ENCODE measurements at places on chromosomes 2 and 18.

DNA sequence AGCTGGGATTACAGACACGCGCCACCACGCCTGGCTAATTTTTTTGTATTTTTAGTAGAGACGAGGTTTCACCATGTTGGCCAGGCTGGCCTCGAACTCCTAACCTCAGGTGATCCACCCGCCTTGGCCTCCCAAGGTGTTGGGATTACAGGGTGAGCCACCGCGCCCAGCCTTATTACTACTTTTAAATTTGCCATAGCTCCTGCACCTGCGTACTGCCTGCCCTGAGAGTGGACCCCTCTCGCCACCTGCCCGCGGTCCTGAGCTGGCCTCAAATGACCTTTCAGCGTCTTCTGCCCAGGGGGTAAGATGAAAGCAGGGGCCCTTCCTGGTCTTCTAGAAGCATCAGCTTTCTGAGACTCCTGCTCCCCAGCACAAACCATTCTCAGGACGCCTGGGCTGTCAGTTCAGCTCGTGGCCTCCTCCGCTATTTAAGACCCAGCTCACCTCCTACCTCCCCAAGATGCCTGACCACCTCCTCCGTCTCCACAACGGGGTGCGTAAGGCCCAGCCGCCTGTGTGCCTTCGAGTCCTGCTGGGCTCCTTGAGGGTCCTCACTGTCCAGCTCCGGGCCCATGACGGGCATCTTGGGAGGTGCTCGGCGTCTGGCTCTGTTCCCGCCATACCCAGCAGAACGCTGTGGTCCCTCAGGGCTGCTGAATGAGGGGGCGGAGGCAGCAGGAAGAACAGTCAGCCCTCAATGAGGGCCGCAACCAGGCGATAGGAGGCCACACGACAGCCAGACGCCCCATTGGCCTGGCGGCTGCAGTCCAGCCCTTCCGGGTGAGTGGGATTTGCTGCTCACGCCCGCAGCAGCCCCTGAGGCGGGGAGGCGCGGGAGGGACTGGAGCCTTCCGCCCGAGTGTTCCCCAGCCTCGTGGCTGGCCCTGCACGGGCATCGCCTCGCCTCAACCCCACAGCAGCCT is 266.6 kb downstream of the TFCP2L1 start:
- H3K4me3 ChIP-seq: no peak overlapping the region
- H3K27ac ChIP-seq: no peak overlapping the region
- H3K27me3 ChIP-seq: peaks cover 4% of the 10 kb centered on the region
- H3K4me1 ChIP-seq: no peaks in the 10 kb centered on the region
- H3K36me3 ChIP-seq: no peaks in the 10 kb centered on the region

DNA sequence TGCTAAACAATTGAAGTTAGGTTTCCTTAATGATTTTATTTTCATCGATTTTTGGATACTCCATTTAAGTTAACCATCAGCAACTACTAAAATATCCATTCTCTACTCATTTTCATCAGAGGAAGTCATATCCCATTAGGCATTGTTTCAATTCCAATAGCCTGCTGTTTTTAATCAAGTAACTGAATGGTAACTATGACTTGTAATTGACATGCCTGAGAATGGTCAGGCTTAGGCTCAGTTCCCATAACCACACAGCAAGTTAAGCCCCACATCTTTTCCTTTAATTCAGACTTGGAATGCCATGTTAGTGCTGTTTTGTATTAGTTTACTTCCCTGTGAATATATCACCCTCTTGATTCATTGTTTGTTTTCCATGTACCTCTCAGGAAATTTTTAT is 398.8 kb downstream of the ARHGAP15 start:
- H3K4me1 ChIP-seq: peaks cover 4% of the 10 kb centered on the region
- H3K27me3 ChIP-seq: no peaks in the 10 kb centered on the region
- H3K27ac ChIP-seq: no peak overlapping the region
- DNase-seq: no peak
- no peaks in the 10 kb centered on the region for H3K36me3 ChIP-seq

DNA sequence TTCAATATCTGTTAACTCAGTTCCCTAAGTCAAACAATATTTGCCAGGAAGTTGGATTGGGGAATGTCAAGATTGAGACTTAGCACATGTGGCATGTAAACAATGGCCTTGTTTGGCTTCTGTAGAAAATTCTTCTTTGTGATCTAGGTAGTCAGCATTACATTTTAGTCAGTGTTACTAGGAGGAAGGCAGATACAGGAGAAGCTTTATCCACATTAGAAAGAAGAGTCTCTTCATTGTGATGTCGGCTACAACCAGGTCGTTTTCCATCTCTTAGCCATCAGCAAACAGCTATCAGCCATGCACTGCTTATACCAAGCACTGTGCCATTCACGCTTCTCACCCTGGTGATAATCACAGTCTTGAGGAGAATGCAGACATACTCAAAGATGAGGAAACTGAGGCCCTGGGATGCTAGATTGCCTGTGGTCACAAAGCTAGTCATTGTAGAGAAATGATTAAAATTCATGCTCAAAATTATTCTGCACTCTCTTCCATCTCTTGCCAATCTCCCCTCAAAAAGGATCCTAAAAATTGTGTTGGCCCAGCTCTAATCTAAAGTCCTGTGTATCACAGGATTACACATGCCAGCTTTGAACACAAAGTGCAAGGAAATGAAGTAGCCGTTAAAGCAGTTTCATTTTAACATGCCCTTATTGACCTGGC is 3.2 kb downstream of the GALNT5 start:
- no peaks in the 10 kb centered on the region for H3K36me3 ChIP-seq
- H3K4me1 ChIP-seq: peaks cover 12% of the 10 kb centered on the region
- no peak for DNase-seq
- no peaks in the 10 kb centered on the region for H3K27me3 ChIP-seq
- H3K4me3 ChIP-seq: no peak overlapping the region

GRCh38 chr2:187709065-187709464 is 154.8 kb upstream of the TFPI start:
- no peak overlapping the region for H3K4me3 ChIP-seq
- no peak overlapping the region for H3K27ac ChIP-seq
- no peak for DNase-seq
- no peaks in the 10 kb centered on the region for H3K36me3 ChIP-seq
- peaks cover 2% of the 10 kb centered on the region for H3K27me3 ChIP-seq
- H3K4me1 ChIP-seq: peaks cover 3% of the 10 kb centered on the region

- no peak overlapping the region for H3K27ac ChIP-seq
- peaks cover 24% of the 10 kb centered on the region for H3K4me1 ChIP-seq
- no peak overlapping the region for H3K4me3 ChIP-seq
- peaks cover 1% of the 10 kb centered on the region for H3K27me3 ChIP-seq
Observed at GRCh38 chr2:234690569-234691213, 193.8 kb upstream of the ARL4C start.

DNA sequence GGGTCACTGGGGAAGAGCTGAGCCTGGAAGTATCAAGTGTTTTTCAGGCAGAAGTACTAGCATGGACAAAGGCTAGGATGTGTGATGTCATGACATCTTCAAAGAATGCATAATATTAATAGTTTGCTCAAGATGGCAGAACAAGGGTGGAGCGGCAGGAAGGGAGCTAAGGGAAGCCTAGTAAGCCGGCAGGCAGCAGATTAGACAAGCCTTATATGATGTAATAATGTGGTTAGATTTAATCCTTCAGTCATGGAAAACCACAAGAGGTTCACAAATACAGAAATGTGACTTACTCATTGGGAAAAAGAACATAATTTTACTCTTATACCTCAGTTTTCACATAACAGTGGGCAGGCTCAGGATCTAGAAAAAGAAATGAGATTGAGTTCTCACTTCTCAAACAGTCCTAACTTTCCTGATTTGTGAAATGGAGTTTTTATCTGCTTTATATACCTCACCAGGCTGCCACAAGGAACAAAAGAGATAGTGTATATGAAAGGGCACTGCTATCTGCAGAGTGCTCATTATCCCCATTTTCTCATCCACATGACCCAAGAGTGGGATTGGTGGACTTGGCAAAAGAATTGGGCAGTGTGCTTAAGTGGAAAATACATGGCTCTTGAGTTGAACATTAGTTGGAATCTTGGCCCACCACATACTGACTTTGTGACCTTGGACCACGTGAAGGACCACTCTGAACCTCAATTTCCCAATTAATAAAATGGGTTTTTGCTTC is 89.1 kb upstream of the LHCGR start:
- H3K4me1 ChIP-seq: peaks cover 5% of the 10 kb centered on the region
- no peaks in the 10 kb centered on the region for H3K27me3 ChIP-seq
- no peak for DNase-seq
- no peak overlapping the region for H3K4me3 ChIP-seq

- H3K27me3 ChIP-seq: no peaks in the 10 kb centered on the region
- peaks cover 12% of the 10 kb centered on the region for H3K4me1 ChIP-seq
- no peak for DNase-seq
- H3K36me3 ChIP-seq: no peaks in the 10 kb centered on the region
- no peak overlapping the region for H3K4me3 ChIP-seq
Observed at GRCh38 chr2:157258520-157259326, 1.2 kb downstream of the GALNT5 start.

- peaks cover 21% of the 10 kb centered on the region for H3K27me3 ChIP-seq
- no peak for DNase-seq
- H3K27ac ChIP-seq: no peak overlapping the region
- peaks cover 4% of the 10 kb centered on the region for H3K36me3 ChIP-seq
Observed at GRCh38 chr2:15650616-15651366, 59.1 kb downstream of the DDX1 start.

DNA sequence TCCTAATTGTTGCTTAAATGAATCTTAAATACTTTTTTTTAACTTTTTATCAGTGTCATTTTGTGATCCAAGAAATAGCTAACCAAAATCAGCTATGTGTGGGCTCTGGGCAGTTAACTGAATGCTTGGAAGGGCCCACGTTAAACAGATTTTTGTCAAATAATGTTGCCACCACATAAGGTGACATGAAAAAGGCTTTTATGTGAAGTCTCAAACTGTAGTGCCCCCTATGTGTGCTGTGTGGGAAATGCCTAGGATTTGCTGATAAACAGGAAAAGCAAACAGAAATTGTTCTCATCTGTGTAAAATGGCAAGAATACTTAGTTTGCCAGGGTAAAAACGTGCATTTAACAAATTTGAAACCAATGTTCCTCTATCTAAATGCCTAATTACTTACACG is 242.2 kb downstream of the ZNF516 start:
- peak; percentile 43 for DNase-seq
- H3K4me1 ChIP-seq: no peaks in the 10 kb centered on the region
- no peak overlapping the region for H3K4me3 ChIP-seq
- H3K27ac ChIP-seq: no peak overlapping the region
- H3K27me3 ChIP-seq: no peaks in the 10 kb centered on the region
- no peaks in the 10 kb centered on the region for H3K36me3 ChIP-seq

DNA sequence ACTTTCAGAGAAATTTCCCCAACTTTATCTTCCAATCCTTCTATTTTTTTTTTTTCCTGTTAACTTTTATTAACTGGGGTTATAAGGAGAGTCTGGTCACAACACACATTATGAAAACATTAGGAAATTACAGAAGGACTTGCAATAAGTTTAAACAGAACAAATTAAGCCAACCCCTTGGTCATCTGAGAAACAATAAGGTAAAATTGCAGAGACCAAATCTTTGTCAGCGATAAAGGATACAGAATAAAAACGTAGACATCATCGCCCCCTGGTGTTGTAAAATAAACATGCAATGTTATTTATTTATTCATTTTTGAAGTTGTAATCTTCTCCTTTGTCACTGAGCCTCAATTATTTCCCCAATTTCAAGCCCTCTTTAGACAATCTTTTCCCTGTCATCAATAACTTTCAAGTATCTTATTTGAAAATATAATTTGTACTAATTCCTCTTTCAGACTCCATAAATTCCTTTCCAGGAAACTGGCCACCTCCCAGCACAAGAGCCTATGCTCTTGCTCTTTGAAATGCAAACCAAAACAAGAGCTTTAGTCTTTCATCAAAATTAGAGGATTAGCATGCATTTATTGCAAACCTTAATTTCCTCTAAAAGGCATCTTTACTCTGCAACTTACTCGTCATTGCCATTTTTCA is 19.5 kb downstream of the G6PC2 start:
- peaks cover 7% of the 10 kb centered on the region for H3K4me1 ChIP-seq
- no peak overlapping the region for H3K27ac ChIP-seq
- peaks cover 3% of the 10 kb centered on the region for H3K36me3 ChIP-seq
- H3K4me3 ChIP-seq: no peak overlapping the region
- DNase-seq: no peak

DNA sequence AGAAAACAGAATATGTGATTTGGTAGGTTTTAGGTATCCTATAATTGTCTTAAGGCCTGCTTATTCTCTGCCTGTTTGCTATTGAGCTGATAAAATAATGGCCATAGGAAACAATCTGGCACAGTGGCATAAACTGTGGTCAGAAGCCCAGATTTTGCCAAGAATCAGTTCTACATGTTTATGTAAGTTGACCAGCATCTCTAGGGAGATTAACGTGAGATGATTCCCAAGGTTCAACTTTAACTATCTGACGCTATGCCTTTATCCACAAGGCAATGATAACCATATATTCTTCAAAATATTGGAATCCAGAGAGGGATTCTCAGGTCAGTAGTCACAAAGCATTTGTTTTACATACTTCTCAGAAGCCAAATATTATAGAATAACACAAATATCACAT is 25.6 kb downstream of the AP1S3 start:
- H3K4me3 ChIP-seq: no peak overlapping the region
- H3K36me3 ChIP-seq: no peaks in the 10 kb centered on the region
- H3K4me1 ChIP-seq: no peaks in the 10 kb centered on the region

- peaks cover 1% of the 10 kb centered on the region for H3K27me3 ChIP-seq
- no peak overlapping the region for H3K4me3 ChIP-seq
- H3K36me3 ChIP-seq: no peaks in the 10 kb centered on the region
- no peaks in the 10 kb centered on the region for H3K4me1 ChIP-seq
Observed at GRCh38 chr2:169495310-169495928, 14.1 kb upstream of the KLHL41 start.

DNA sequence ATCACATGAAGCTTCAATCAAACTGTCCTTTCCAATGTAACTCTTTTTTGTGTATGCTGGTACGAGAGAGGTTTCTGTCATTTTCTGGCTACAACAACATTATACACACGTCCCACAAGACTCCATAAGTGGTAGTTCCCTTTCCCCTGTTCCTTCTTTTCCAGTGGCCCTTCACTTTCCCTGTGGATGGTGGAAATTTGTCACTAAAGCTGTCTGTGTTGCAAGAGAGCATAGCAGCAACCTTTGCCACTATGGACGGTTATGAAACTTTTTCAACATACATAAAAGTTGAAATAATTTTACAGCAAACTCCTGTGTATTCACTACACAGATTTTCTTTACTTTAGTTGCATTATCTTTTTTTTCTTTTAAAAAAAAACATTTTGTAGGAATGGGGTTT is 18.7 kb downstream of the DBI start:
- peaks cover 3% of the 10 kb centered on the region for H3K27me3 ChIP-seq
- H3K27ac ChIP-seq: no peak overlapping the region
- H3K4me3 ChIP-seq: no peak overlapping the region
- peaks cover 22% of the 10 kb centered on the region for H3K4me1 ChIP-seq
- DNase-seq: no peak
- H3K36me3 ChIP-seq: no peaks in the 10 kb centered on the region

DNA sequence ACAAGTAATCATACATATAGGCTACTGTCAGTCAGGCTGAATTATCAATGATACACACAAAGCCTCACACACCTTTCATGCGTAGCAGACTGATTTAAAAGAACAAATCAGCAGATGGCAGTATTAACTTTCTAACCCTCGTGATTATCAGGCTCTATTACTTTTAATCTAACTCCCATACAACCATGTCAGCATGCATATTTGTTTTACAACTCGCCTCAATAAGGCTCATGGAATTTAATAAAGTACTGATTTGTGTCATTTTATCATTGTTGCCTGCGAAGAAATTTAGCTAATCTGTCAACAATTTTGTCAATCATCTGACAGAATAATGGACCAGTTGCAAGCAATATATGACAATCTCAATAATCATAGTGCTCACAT is 82.8 kb downstream of the SLC25A12 start:
- H3K4me3 ChIP-seq: no peak overlapping the region
- no peaks in the 10 kb centered on the region for H3K27me3 ChIP-seq
- H3K27ac ChIP-seq: no peak overlapping the region

Measured in endothelial cell (in vitro differentiated cells).